Heart right ventricle (tissue), 16 donors: ENCODE measurements at places on chromosomes 2 and 18. TPM values are rescaled to one million over a fixed set of nuclear protein-coding genes. Genes with fewer than 3 reads are reported as not detected.

GRCh38 chr18:34730774-34731173 is 20.7 kb downstream of the DTNA start:
- no peak for DNase-seq

- DNase-seq, result no peak
Measured at GRCh38 chr2:231548752-231549151, 18.5 kb upstream of the NMUR1 start.

- no peak for DNase-seq
Measured at GRCh38 chr18:61608316-61608715, 275.1 kb downstream of the CDH20 start.

ZSWIM2 gene
- total RNA-seq, result not detected

LRATD1 gene
- total RNA-seq, result 1.0 TPM

UGT1A3 gene
- total RNA-seq, result not detected
